ENCODE measurements at places on chromosomes 6 and 20.

- no peak for DNase-seq
Measured at GRCh38 chr6:144652292-144652891, 367.3 kb downstream of the UTRN start.

- no peak for DNase-seq
Measured at GRCh38 chr6:75941509-75941908, 131.0 kb downstream of the IMPG1 start.

DNA sequence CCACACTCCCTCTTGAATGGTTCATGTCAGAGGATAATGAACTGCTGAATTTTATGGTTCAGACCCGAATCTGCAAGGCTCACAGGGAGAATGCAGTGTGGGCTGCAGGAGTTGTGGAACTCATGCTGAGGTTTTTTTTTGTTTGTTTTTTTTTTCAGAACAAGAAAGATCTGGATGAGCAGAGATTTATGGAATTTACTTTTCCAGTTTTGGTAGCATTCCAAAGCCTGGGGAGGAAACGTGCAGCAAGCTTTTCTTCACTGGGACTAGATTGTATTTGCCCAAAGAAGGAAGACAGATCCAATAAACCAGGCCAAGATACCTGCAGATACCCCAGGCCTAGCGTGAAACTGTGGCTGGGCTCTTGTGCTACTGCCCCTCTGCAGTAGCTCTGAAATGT lies 223.9 kb upstream of the TAB2 start:
- DNase-seq = no peak

- DNase-seq = no peak
Measured at GRCh38 chr6:32772656-32773055, 9.3 kb upstream of the HLA-DQB2 start.

- DNase-seq = no peak
Measured at GRCh38 chr6:148535976-148536375, 193.3 kb downstream of the SASH1 start.

GRCh38 chr20:44587035-44587980 lies 4.9 kb downstream of the PKIG start:
- DNase-seq = no peak

DNA sequence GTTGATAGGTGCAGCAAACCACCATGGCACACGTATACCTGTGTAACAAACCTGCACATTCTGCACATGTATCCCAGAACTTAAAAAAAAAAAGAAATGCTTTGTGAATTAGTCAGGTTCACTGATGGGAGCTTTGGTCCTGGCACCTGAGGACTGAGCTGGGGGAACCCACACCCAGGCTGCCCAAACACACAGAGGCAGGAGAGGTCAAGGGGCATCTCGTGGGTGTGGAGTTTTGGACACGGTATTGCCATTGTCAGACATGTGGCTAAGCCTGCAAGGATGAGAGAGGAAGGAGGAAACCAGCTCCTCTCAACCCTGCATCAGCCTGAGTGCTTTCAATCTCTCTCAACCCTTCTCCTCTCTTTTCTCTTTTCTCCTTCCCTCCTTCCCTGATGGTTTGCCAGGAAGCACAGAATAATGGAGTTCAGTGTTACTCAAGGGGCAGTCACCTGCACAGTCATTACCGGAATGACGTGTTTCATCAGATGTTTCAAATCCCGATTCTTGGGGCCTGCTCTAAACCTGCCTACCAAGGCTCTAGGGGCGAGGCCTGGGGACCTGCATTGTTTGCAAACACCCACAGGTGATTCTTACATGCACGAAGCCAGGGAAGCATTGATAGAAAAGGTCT lies 89.9 kb upstream of the NEDD9 start:
- no peak for DNase-seq

DNA sequence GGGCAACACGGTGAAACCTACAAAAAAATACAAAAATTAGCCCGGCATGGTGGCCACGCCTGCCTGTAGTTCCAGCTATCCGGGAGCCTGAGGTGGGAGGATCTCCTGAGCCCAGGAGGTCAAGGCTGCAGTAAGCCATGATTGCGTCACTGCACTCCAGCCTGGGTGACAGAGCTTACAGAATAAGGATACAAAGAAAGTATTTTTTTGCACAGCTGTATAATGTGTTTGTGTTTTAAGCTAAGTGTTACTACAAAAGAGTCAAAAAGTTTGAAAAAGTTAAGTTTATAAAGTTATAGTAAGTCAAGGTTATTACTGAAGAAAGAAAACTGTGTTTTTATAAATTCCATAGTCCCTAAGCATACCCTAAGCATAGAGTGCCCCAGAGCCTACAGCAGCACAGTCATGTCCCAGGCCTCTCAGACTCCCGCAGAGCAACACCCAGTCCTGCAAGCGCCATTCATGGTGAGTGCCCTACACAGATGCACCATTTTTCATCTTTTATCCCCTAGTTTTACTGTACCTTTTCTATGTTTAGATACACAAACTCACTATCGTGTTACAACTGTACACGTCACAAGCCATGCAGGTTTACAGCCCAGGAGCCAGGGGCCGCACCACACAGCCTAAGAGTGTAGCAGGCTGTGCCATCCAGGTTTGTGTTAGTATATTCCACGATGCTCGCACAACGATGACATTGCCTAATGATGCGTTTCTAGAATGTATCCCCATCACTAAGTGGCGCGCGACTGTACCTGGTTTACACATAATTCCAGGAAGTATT lies 22.4 kb downstream of the TAF4 start:
- DNase-seq = no peak

DNA sequence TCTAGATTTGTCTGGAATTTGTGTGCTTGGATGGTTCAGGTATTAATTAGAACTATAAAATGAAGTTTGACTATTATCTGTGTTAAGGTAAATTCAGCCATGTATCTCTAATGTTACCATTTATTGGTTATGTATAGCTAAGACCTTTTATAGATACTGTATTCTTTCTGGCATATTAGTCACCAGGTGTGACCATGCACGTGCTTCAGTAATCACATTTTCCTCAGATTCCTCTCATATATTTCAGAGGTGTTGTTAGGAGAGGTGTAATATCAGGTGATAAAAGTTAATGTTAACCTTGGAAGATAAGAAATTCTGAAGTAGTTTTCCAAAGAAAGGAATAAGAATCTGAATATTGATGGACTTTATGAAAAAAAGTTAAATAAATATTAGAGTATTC lies 194.5 kb upstream of the KHDRBS2 start:
- no peak for DNase-seq

DNA sequence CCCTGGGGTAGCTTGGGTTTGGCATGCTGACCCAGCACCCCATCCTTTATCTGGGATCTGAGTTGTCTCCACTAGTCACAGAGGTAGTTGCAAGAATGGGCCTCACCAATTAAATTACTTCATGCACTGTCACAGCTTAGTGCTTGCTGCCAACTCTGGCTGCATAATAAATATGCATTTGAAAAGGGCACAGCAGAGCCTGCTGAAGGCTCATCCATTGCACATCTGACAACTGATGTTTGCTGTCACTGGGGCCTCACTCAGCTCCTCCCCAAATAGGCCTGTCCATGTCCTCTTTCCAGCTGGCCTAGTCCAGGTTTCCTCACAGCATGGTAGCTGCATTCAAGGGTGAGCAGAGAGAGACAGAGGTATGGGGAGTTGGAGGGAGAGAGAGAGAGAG lies 13.3 kb upstream of the NXT1 start:
- no peak for DNase-seq

- no peak for DNase-seq
Measured at GRCh38 chr6:127102299-127102698, 16.2 kb upstream of the RSPO3 start.

GRCh38 chr20:24503352-24503931 lies 34.0 kb downstream of the SYNDIG1 start:
- DNase-seq = no peak

- DNase-seq = no peak
Measured at GRCh38 chr6:74439123-74439811, 743.3 kb downstream of the CD109 start.

GRCh38 chr6:43644940-43645612 lies at the start of gene RSPH9:
Gene RSPH9 (plus strand): TSS chr6:43645036. CDS start chr6:43645099, 63 bp downstream.
- DNase-seq = peak; percentile 35

GRCh38 chr6:53238311-53238710 lies 89.7 kb upstream of the GCM1 start:
- no peak for DNase-seq

- no peak for DNase-seq
Measured at GRCh38 chr6:1735239-1735803, 125.6 kb downstream of the FOXC1 start.

DNA sequence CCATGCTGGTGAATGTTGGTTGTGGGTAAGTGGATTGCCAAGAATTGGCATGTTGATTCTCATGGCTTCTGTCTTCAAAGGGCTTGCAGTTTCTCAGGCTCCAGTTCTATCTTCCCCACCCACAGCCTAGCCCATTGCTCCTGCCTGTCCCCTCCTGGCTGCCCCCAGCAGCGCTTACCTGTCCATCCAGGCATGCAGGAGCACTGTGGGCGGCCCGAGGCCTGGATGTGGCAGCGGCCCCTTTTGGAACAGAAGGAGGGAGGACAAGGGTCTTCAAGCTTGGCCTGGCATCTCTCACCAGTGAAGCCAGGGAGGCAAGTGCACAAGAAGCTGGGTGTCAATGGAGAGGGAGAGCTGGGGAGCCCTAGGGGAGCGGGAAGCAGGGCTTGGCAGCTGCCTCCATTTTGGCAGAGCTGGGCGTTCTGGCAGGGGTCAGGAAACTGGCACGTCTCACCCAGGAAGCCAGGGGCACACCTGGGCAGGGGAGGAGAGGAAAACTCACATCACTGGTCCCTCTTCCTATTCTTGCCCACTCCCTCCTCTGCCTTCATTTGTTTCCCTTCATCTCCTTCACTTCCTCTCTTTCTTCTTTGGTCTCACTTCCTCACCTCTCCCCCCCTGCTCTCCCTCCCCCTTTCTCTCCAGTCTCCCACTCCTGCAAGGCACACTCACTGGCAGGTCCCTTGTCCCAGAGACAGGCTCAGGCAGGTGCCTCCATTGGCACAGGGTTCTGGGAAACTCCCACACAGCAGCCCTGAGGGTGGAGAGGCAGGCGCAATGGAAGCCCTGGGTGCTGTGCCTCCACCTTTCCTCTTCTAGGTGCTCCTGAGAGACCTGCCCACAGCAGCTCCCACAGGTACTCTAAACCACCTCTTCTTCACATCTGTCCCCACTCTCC lies 1.3 kb downstream of the NOTCH4 start:
- DNase-seq = no peak

GRCh38 chr20:43942201-43942590 lies 27.5 kb downstream of the TOX2 start:
- no peak for DNase-seq

DNA sequence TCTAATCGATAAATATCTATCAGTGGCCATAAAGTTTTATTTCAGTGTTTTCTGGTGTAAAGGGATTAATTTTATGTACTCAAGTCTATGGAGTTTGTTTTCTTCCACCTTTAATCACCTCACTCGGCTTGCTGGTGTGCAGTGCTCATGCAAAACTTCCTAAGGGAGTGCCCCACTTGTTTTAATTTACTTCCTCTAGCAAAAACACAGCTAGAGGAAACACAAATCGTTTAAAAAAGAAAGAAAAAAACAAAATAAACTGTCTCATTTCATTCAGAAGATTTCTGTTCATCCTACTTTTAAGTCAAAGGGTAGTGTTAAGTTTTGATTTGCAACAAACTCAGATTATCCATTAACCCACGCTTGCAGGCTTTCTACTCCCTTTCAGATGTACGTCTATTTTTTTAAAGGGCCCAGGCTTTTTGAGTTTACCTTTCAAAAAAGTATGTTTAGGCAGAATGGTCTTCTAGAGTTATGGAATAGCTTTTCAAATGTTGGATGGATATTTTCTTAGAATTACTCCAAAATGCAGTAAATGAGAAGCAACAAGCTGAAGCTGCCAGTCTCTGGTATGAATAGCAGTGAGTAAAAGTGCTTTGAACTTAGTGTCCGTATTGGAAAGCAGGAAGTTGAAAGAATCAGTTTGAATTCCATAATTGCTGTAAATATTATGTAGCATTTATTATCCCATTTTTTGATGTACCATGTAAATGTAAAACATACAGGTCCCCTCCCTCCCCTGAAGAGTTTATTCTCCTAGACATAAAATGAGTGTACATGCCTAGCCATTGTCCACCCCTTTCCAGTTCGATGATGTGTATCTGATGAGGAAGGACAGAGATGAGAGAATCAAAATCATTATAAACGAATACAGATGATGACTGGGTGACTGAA lies 113.3 kb downstream of the SLC16A10 start:
- no peak for DNase-seq

- no peak for DNase-seq
Measured at GRCh38 chr6:32623693-32624092, 13.5 kb upstream of the HLA-DQA1 start.

GRCh38 chr6:148508401-148509041 lies 165.9 kb downstream of the SASH1 start:
- peak; percentile 67 for DNase-seq

- DNase-seq = no peak
Measured at GRCh38 chr6:63844287-63844686, 208.7 kb downstream of the PHF3 start.

DNA sequence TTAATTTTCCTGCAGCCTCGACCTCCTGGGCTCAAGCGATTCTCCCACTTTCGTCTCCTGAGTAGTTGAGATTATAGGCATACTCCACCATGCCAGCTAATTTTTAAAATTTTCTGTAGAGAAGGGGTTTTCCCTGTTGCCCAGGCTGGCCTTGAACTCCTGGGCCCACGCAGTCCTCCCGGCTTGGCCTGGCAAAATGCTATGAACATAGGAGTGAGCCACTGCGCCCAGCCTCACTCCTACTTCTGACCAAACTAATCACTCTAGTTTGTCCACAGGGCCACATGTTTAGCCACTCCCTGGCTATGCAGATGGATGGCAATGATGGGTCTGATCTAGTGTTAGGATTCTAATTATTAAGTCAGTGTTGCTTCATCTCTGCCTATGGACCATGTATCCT lies 31.9 kb upstream of the RPN2 start:
- DNase-seq = no peak

Measured in NCI-H524 (cell line).